ENCODE measurements at places on chromosomes 4 and X.

- no peak for DNase-seq
These were observed 599.3 kb downstream of the SPRY1 start for GRCh38 chr4:123995936-123996335.

DNA sequence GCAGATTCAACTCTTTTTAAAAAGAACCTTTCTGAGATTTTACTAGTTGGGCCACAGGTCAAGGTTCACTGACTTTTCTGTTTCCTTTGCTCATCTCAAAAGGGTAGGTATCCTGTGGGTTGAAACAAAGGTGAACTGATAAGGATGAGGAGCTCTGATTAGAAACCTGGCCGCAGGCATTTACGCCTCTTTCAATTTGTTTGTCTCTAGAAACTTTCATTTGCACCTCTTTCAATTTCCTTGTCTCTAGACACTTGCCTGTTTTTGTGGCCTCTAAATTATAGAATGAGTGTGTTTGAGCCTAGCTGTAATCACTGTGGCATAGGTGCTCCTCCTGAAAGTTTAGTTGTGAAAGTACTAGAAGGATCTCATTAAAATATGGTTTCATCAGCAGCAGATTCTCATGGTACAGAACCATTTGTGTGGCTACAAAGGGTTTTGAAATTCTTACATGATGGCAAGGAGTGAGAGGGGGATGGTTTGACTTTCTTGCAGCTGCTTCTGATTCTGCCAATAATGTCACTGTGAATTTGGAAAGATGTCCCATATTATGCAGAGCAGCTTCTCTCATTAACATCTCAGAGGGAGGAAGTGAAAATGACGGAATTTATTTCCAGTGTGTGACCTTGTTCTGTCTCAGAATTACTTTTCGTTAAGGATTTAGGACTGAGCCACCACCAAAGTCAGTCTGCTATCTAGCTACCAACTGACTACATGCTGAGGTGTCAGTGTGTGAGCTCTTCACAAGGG is 142.2 kb downstream of the SH2D1A start:
- no peak for DNase-seq

DNA sequence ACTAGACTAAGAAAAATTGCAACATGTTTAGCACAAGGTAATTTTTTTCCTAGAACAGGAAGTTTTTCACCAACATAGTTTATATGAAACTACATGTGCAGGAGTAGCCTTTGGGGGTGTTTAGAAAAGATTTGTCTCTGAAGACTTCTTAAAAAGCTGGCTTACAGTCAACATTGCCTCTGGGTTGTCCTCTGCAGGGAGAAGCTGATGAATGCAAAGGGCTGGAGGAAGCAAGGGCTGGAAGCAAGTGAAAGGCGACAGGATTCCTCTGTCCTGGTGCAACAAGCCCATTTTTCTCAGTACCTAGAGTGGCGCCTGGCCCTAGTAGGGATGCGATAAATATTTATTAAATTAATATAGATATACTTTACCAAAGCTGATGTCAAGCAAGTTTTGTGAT is 180.3 kb upstream of the LCORL start:
- DNase-seq, result no peak

DNA sequence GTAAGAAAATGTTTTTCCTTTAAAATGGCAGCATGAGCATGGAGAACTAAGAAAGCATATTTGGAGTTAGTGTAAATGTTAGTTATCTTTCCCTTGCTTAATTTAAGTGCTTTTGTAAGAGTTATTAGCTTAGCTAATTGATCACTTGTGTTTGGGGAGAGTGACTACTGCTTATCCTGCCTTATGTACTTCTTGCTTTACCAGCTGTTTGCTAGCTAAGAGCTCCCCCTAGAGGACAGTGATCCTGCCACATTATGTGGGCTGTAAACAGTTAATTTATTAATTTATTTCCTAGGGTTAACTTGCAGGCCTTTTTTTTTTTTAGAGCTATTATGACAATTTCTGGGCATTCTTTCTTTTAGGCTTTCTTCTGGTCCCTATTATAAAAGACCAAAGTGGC is 435.8 kb downstream of the MAGEB5 start:
- no peak for DNase-seq

- DNase-seq, result no peak
These were observed 17.4 kb upstream of the TMEM184C start for GRCh38 chr4:147599769-147600168.

DNA sequence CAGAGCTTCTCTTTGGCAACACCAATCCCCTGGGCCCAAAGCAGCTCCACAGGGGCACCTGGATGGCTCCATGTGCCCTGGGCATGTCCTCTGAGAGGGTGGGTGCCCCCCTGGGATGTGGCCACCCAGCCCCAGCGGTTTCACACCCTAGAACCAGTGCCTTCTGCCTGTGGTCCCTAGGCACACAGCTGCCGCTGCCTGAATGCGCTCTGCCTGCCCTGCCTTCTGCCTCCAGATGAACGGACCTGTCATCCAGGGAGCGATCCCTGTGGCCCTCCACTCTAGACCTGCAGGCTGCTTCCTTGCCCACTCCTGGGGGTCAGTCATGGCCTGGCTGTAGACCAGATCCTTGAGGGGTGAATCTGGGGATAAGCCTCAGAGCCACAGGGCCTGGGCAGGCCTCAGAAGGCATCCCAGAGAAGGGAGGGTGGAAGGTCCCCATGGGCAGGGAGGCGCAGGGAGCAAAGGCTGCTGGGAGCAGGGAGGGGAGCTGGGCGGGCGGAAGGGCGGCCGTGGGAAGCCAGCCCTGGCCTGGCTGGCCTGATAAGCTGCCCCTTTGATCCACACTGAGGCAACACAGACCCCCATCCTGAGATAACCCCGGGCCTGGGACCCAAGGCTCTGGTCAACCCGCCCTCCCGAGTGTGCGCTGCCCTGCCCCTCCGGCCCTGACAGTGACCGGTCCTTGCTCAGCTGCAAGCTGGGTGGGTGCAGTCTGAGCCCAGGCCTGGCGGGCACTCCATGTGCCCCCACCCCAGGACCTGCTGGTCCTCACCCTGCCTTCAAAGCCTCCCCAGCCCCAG is 8.1 kb upstream of the FGFR3 start:
- DNase-seq, result no peak

GRCh38 chr4:147943159-147943638 is 211.3 kb downstream of the ARHGAP10 start:
- DNase-seq, result peak; percentile 16

DNA sequence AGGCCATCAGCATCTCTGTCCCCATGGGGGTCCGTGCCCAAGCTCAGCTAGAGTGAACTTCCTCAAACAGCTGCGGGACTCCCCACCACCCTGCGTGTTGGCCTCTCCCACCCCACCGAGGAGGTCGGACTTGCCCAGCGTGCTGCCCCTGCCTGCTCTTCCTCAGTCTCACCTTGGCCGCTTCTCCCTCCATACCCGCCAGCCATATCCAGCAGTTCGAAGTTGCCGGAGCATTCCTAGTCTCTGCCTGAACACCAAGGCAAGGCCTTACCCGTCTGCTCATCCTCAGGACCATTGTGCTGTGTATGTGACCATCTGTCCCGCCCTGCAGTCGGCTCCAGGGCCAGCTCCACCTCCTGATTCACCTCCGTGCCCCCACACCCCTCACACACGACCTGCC is 84.5 kb downstream of the WFS1 start:
- DNase-seq, result no peak

DNA sequence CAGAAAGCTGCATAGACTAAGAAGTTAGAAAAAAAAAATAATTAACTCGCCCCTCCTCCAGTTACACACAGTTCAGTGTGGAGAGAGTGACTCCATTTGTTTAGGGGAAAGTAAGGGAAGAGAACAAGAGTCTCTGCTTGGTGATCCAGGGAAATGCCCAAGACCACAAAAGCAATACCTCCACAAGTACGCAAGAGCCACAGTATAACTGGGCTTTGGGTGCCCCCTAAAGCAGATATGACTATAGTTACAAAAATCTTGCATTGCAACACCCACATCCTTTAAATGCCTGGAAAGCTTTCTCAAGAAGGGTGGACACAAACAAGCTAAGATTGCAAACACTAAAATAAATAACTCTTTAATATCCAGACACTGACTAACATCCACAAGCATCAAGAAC is 164.2 kb upstream of the NRK start:
- no peak for DNase-seq

GRCh38 chrX:38807873-38808272 is 6.6 kb downstream of the MID1IP1 start:
- no peak for DNase-seq

GRCh38 chrX:786441-786881 is 155.9 kb downstream of the SHOX start:
- no peak for DNase-seq

DNA sequence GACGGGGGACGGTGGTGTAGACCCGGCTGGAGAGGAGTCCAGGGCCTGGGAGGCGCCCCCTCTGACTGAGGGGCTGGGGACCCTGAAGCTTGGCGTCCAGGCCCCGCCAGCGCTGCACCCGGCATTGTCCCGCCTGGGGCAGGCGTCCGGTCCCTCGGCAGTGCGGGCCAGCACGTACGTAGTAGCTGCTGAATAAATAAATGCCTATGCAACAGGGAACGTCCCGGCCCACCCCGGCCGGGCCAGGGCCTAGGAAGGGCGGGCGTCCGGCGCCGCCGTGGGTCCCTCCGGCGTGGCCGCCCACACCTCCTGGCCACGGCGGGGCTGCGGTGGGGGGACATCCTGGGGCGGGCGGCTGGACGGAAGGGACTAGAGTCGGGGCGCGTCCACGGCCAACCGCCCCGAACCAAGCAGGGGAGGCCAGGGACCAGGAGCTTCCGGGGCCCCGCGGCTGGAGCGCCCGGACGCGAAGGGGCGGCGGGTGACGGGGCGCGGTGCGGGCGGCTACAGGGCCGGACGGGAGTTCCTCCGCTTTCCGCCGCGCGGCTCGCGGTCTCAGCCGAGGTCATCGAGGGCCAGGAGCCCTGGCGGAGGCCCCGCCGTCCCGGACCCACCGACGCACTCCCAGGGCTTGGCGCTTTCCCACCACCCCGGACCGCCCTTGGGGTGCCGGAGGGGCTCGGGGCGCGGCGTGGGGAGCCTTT is 886 bp upstream of the WWC2 start:
- DNase-seq, result peak; percentile 1

DNA sequence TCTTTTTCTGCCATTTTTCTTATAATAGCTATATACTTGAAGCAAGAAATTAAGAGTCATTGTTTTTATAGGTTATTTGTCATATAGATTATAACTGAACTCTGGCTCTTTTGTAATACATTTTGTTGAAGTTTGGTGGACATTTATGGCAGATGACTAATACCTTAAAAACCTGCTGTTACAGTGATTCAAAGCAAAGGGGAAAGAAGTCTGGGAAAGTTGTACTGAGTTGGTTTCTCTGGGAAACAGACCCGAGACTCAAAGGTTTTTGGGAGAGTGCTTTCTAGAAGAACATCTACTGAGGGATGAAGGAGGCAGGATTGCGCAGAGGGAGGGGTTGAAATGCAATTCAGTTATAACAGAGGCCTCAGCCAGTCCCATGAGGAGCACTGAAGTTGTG is 35.9 kb downstream of the NAP1L5 start:
- no peak for DNase-seq

DNA sequence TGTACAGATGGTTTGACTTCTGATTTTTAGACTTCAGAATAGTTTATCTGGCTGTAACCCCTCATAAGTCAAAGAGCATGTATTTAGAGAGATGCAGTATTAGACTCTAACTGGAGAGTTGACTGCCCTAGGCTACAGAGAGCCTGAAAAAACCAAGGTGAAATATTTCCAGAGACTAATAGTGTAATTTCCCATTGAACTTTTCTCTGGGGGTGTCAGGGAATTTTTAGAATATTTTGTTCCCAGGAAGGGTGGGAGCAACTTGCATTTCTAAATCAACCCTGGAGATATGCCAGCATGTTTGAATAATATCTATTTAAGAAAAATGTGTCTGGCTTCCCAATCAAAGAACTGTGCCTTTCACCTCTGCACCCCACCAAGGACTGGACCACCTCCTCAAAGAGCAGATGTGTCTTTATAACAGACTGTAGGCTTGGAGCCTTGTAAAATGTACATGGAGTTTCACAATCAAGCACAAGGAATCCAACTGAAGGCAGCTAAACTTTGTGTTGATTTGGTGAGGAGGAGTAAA is 2.0 kb downstream of the ANXA3 start:
- no peak for DNase-seq

- DNase-seq, result no peak
These were observed 19.4 kb downstream of the RPS6KA6 start for GRCh38 chrX:84168574-84168973.

GRCh38 chr4:67546971-67547370 is 1.7 kb upstream of the CENPC start:
- DNase-seq, result no peak

DNA sequence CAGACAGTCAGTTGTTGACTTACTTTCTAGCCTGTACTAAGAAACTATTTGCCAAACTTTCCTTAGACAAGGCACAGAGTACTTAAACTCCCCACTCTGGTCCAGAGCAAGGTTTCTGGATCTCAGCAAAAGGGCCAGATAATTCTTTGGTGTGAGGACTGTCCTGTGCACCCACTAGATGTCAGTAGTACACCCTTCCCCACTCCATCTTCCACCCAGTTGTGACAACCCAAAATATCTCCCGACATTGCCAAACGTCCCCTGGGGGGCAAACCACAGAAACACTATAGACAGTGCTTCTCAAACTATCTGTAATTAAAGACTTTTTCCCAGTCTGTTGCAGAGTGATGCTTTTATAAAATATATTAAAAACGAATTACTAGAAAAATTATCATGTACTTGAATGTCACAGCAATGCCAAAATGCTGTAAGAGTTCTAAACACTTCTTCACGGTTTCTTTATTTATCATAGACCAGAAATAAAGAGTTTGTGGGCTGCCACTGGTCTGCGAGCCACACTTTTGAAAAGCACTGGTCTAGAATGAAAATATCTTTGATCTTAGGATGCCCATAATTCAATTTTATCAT is 203.5 kb downstream of the PRDM5 start:
- DNase-seq, result peak; percentile 21

GRCh38 chrX:111165902-111166301 is 69.9 kb downstream of the PAK3 start:
- DNase-seq, result no peak

GRCh38 chr4:2411786-2412510 is 6.5 kb downstream of the ZFYVE28 start:
- peak; percentile 44 for DNase-seq

DNA sequence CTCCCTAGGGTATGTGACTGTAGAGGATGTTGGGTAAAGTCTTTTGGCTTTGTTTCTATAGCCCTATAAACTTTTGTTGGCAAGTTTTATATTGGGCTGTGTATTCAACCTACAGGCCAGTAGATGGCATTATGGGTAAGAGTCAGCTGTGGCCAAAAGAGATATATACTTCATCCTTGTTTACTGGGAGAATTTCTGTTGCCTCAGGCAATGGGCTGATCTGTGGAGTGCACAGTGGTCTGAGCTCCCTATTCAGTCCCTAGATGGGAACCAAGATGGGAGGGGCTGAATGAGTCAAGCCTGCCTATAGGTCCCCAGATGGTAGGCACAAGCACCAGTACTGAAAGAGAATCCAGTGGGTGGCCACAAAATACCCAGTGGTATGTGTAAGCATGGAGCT is 580.6 kb downstream of the EPHA5 start:
- no peak for DNase-seq

DNA sequence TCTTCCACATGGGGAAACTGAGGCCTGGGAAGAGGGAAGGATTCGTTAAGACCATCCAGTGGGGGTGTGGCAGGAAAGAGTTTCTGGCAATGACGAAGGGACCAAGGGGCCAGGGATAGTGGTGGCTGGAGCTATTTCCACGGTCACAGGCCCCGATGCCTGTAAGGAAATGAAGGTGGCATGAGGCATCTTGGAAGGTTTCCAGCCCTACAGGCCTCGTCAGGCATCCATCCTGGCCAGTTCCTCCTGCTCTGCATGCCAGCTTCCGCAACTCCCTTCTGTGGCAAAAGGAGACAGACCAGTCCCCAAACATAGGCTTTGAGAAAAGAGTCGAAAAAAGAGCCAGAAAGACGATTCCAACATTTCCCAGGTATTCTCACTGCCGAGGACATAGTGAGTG is 9.2 kb upstream of the C4orf50 start:
- DNase-seq, result no peak

GRCh38 chr4:7323872-7324650 is 110.7 kb downstream of the PSAPL1 start:
- DNase-seq, result peak; percentile 2

All from CD4-positive, alpha-beta T cell treated with Interleukin-10 for 1 hour (primary cell).